ENCODE measurements at places on chromosomes 6 and 20.

DNA sequence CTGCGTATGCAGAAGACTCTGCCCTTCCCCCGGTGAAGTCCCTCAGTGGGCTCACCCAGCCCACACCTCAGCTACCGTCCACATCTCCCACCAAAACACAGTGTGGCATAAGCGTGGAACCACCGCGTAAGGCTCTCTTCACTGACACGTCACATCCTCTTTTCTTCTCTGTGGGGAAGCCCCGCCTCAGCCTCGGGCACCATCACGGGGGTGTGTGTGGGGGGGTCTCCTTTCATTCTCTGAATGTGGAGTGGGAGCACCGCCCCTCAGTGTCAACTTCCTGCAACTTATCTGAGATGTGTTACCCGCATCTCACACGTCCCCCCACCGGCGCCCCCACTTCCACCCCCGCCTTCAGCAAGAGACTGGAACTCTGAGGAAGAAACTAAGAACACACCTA is 388.4 kb upstream of the JARID2 start:
- H3K27me3 ChIP-seq, result no peaks in the 10 kb centered on the region
- H3K4me1 ChIP-seq, result peaks cover 32% of the 10 kb centered on the region
- H3K4me3 ChIP-seq, result peak overlapping the region; percentile 82
- DNase-seq, result peak; percentile 93

DNA sequence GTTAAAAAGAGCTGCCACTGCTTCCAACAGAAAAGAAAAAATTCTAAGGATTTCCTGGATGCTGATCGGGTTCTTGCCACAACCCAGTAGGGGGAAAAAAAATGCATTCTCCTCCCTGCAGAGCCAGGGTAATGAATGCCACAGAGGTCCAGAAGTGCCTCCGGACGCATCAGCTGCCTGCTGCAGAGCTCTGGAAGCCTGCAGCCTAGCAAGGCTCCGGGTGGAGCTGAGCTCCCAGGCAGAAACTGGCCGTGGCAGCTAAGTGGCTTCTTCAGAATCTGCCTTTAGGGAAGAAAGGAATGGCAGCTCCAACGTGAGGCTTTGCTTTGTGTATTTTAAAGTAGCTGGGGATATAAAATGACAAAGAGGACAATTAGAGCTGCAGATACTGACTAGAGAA is 155.0 kb downstream of the CFAP61 start:
- no peak for DNase-seq
- H3K27ac ChIP-seq, result no peak overlapping the region
- no peaks in the 10 kb centered on the region for H3K36me3 ChIP-seq
- H3K4me3 ChIP-seq, result no peak overlapping the region

- DNase-seq, result no peak
- H3K4me1 ChIP-seq, result peaks cover 49% of the 10 kb centered on the region
- peak overlapping the region; percentile 98 for H3K27ac ChIP-seq
- H3K36me3 ChIP-seq, result peaks cover 18% of the 10 kb centered on the region
Measured at GRCh38 chr6:82246802-82247504, 591 bp downstream of the IBTK start.

- no peaks in the 10 kb centered on the region for H3K27me3 ChIP-seq
- H3K36me3 ChIP-seq, result no peaks in the 10 kb centered on the region
- H3K4me3 ChIP-seq, result no peak overlapping the region
Measured at GRCh38 chr20:23077277-23077676, 8.8 kb downstream of the CD93 start.

GRCh38 chr20:62539198-62540045 is 63.6 kb upstream of the GATA5 start:
- no peak overlapping the region for H3K4me3 ChIP-seq
- peaks cover 2% of the 10 kb centered on the region for H3K36me3 ChIP-seq
- H3K27me3 ChIP-seq, result no peaks in the 10 kb centered on the region
